ENCODE measurements at places on chromosomes 7 and 10.
A peak's percentile ranks its signal among the peaks of the same experiment; 100 is the strongest.

- no peak for DNase-seq
Measured at GRCh38 chr7:128385988-128386925, 23.5 kb downstream of the IMPDH1 start.

- DNase-seq = no peak
Measured at GRCh38 chr7:85561706-85562105, 374.9 kb upstream of the SEMA3D start.

- no peak for DNase-seq
Measured at GRCh38 chr7:41984888-41985287, 252.1 kb downstream of the GLI3 start.

DNA sequence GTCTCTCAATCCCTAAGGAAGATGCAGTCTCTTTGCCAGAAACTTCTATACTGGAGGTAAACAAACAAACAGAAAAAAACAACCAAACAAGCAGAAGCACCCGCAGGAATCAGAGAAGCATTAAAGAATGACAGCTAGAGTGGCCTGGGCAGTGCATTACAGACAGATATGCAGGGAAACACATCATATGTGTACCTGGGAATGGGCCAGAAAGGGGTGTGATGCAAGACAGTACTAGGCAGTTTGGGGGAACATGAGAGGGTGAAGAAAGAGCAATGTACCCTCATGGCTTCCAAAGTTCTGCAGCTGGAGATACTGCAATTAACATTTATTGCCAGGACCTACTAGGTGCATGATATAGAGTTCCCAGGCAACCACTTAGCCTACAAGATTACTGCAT is 177.3 kb downstream of the TMEM178B start:
- DNase-seq = no peak

DNA sequence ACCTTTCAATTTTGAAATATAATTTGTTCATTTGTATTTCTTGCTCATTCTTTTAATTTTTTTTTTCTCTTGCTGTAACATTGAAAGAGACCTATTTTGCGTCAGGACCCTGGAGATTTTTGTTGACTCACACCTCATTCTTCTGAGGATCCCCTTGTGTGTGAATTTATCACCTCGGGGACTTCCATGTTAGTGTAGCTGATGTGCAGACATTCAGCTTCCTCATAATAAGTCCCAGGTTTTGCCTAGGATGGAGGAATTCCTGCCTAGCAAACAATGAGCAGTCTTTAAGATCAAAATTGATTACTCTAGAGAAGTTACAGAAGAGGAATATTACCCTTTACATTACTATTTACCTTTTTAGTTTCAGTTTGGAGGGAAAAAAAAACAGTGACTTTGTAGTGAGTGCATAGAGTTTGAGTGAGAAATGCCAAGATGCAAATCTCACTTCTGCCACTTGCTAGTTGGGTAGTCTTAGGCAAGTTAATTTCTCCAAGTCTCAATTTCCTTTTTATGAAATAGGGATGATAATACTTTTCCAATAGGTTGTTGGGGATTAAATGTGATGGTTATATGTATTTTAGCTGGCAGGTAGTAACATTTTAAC is 14.3 kb downstream of the TES start:
- DNase-seq = no peak

DNA sequence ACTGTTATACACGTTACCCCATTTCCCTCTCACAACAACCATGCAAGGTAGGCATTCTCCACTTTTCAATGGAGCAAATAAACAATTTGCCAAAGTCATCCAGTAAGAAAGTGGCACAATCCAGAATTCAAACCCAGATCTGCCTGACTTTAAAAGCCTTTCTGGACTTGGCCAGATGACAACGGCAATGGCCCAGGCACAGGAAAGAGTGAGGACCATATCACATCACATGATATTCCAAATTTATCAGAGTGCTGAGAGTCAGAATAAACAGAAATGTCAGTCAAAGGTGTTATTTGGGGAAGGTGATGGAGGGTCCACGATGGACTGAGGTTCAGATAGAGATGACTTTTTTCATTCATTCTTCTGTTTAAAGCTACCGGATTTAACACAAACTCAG is 48.0 kb downstream of the CALD1 start:
- DNase-seq = no peak

GRCh38 chr10:69976795-69977546 is 75.7 kb upstream of the MACROH2A2 start:
- no peak for DNase-seq

DNA sequence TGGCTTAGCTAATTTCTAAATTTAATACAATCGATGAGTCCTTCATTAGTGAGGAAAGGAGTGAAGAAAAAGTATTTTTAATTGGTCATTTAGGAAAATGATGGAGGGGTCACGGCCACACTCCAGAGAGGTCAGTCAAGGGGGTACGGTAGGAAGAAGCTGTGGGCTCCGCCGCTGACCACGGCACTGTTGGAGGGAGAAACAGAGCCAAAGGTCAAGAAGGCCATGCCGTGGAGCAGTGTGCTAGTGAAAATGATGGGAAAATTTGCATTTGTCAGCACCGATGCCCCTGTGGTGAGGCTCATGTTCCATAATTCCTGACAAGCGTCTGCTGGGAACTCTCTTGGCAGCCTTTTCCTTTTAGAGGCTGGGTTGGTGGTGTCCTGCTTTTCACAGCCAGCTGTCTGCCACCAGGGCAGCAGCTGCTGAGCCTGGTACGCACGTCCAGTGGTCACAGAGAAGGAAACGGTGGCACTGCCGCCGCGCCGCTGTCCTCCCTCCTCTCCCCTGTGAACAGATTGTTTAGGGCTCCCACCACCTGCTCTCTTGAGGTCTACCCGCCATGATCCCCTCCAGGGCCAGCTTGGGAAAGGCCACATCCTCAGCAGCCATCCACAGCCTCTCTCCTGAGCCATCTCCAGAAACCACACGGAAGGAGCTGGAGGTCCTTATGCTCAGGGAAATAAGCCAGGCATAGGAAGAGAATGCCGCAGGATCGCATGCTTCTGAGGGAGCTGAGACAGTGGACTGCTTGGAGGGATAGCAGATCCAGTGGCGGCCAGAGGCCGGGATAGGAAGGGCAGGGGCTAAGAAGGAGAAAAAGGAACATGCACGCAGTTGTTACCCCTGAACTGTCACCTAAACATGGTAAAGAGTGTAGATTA is 263.7 kb upstream of the PPP2R2D start:
- no peak for DNase-seq

- DNase-seq = no peak
Measured at GRCh38 chr7:39394105-39394680, 172.0 kb upstream of the YAE1 start.

GRCh38 chr7:123871998-123872867 is 27.3 kb downstream of the HYAL4 start:
- DNase-seq = peak; percentile 57

DNA sequence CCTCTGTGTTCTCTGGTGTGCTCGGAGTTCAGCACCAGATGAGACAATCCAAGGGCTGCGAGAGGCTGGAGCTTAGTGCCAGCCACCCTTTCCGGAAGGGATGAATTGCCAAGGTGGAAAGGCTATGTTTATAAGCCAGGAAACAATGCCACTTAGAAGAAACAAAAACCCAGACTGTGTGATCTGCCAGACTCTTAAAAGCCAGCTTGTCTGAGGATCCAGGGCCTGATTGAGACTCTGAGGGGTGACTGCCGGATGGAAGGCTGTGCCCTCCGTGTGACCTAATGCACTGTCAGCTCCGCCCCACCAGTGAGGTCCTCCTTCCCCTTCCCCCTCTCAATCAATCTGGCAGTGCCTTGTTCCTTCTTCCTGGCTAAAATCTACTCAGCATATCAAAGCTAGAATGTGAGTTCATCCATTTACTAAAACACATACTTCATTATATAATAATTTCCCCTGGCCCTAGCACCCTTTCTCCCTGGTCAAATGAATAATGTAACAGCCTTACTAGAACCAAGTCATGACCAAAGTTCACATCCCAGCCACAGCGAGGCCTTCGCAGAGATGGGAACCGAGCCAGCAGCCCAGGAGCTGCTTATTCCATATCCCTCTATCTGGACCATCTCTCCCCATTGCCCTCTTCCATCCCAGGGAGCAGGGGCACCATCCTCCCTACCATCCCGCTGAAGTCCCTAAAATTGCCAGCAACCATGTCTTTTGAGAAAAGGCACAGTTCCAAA is 25.5 kb downstream of the FAM107B start:
- no peak for DNase-seq

GRCh38 chr10:86795353-86795752 is 38.9 kb downstream of the BMPR1A start:
- no peak for DNase-seq

- no peak for DNase-seq
Measured at GRCh38 chr7:77837966-77838365, 39.4 kb downstream of the PHTF2 start.

Data from H9 (cell line).